ENCODE measurements at places on chromosomes 7 and 10. TPM values are rescaled to one million over a fixed set of nuclear protein-coding genes. Genes with fewer than 3 reads are reported as not detected.

- peaks cover 10% of the 10 kb centered on the region for H3K4me1 ChIP-seq
- no peak for DNase-seq
- no peaks in the 10 kb centered on the region for H3K27me3 ChIP-seq
Measured at GRCh38 chr7:114988026-114988425, 66.1 kb downstream of the MDFIC start.

GRCh38 chr10:119210633-119211032 is 3.3 kb downstream of the GRK5 start:
- H3K4me1 ChIP-seq: peaks cover 54% of the 10 kb centered on the region
- H3K36me3 ChIP-seq: no peaks in the 10 kb centered on the region
- no peak overlapping the region for H3K4me3 ChIP-seq
- peak overlapping the region; percentile 25 for H3K27ac ChIP-seq
- H3K27me3 ChIP-seq: no peaks in the 10 kb centered on the region
- no peak for DNase-seq

The SH2D4B gene
- 1.1 TPM for total RNA-seq

GRCh38 chr10:95881316-95881715 is 26.5 kb upstream of the CC2D2B start:
- H3K27ac ChIP-seq: no peak overlapping the region
- no peaks in the 10 kb centered on the region for H3K27me3 ChIP-seq
- no peaks in the 10 kb centered on the region for H3K4me1 ChIP-seq
- no peak overlapping the region for H3K4me3 ChIP-seq

- no peak for DNase-seq
- no peak overlapping the region for H3K27ac ChIP-seq
- H3K4me1 ChIP-seq: no peaks in the 10 kb centered on the region
- H3K36me3 ChIP-seq: no peaks in the 10 kb centered on the region
Measured at GRCh38 chr10:128808921-128809440, 658.1 kb upstream of the MGMT start.

DNA sequence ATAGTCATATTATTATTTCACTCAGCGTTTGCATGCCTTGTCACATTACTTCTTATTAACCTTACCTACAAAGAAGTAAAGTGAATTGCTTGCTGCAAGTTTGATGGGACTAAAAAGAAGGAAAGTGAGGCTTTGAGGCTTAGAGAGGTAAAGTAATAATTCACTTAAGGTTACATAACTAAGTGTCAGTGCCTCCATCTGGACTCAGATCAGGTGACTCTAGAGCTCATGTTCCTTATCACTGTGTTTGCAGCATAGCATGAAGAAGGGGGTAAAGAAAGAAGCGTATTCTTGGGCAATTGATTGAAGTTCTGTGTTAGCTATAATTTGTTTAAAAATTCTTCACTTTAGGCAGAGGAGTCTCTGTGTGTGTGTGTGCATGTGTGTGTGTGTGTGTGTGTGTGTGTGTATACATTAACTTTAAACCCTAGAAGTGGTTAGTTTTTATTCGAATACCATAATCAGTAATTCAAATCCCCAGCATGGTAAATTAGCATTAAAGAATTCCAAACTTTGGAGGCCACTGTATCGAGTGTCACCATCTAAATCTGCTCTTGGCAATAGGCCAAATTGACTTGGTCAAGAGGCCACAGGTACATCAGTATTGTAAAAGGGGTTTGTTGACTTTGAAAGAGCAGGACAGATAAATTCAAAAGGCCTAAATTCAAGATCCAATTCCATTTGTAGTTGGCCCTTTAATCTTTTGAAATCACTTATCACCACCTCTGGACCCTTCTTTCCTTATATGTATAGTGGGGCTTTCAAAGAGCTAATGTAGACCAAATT is 2.2 kb upstream of the PON3 start:
- no peak overlapping the region for H3K27ac ChIP-seq

GRCh38 chr10:121104476-121105111 is 253.4 kb downstream of the WDR11 start:
- H3K27me3 ChIP-seq: no peaks in the 10 kb centered on the region
- H3K4me1 ChIP-seq: no peaks in the 10 kb centered on the region
- no peak for DNase-seq
- no peaks in the 10 kb centered on the region for H3K36me3 ChIP-seq
- no peak overlapping the region for H3K27ac ChIP-seq

DNA sequence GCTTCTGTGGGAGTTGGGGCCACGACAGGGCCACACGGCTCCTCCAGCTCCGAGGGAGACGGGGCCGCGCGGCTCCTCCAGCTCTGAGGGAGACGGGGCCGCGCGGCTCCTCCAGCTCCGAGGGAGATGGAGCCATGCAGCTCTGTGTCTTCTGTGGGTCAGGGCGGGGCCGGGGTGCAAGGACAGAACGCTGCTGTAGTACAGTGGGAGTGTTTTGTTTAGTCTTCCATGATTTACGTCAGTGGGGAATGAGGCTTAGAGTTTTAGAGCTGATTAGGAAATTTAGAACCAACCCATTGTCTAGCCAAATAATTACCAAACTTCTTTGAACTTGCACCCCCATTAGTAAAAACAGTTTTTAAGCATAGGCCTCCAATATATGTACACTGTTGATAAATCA is 32.9 kb upstream of the PRKAR1B start:
- no peak overlapping the region for H3K4me3 ChIP-seq
- no peaks in the 10 kb centered on the region for H3K4me1 ChIP-seq
- no peak overlapping the region for H3K27ac ChIP-seq
- H3K36me3 ChIP-seq: peaks cover 59% of the 10 kb centered on the region
- no peaks in the 10 kb centered on the region for H3K27me3 ChIP-seq

GRCh38 chr7:143503261-143503660 is 25.6 kb downstream of the TAS2R41 start:
- DNase-seq: no peak
- peaks cover 7% of the 10 kb centered on the region for H3K4me1 ChIP-seq
- H3K27ac ChIP-seq: no peak overlapping the region
- H3K4me3 ChIP-seq: no peak overlapping the region
- no peaks in the 10 kb centered on the region for H3K36me3 ChIP-seq
- H3K27me3 ChIP-seq: no peaks in the 10 kb centered on the region

DNA sequence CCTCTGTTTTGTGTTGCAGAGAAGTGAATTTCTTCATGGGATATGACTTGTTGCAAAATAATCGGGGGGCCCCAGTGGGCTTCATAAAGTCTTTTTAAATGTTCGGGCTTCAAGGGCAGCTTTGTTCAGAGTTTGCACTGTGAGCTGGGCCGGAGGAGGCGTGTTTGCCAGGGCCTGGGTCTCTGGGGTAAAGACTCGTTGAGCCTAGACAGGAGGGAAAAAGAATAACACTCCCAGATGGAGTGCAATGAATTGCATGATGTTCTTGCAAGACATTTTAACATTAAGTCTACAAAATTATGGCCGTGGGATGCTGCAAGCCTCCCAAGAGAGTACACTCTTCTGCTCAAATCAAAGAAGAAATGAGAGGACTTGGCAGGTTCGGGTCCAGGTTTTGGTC is 23.6 kb downstream of the BMPER start:
- no peaks in the 10 kb centered on the region for H3K27me3 ChIP-seq
- H3K4me1 ChIP-seq: peaks cover 6% of the 10 kb centered on the region
- no peaks in the 10 kb centered on the region for H3K36me3 ChIP-seq
- H3K27ac ChIP-seq: no peak overlapping the region
- DNase-seq: no peak
